SW 1271 (cell line): ENCODE measurements at places on chromosomes 16 and 17.

GRCh38 chr16:49441366-49441780, 67.8 kb downstream of the C16orf78 start:
- no peak for DNase-seq

DNA sequence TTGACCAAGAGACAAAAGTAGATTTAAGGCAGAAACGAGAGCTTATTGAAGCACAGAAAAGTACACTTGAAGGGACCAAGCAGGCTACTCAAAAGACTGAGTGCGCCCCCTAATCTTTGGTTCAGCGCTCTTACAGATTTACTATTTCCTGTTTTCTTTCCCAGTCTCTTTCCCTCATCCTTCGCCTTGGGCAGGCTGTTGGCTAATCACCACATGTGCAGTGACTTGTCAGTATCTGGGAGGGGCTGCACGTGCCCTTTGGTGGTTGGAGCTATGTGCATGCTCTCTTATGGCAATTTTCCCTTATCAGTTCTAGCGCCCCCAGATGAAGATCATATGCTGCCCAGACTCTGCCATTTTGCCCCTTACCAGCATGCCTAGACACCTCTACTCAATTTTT, 35.4 kb upstream of the SHISA6 start:
- no peak for DNase-seq

DNA sequence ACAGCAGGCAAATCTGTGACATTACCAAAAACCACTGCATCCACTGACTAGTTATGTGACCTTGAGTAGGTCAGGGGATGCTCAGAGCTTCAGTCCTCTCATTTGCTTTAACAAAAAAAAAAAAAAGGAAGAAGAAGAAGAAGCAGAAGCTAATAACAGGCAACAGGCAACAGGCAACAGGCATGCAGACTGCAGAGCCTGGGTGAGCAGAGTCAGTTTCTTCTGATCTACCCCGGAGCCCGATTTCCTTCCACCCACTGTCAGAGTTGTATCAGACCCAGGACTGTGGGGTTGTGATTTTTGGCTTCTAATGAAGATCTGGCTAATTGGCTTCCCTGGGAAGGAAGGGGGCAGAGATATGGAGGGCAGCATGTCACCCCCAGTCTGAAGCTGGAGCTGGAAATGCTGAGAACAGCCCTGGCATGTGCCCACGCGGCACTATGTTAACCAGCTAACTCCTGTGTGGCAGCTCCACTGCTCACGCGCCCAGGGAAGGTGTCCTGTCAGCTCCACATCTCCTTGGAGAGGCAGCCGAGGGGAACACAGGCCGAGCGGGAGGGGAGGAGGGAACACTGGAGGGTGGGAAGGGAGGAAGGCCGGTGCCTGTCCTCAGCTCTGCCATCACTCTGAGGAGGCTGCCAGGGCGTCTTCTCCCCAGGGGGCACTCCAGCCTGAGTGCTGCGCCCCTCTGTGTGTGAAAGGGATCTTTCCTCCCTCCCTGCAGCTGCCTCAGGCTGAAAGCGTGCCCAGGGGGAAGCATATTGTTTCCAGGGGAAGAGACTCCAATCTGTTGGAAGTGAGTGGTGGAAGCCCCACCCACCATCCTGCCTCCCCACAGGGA, 17.6 kb downstream of the SRCIN1 start:
- no peak for DNase-seq

GRCh38 chr16:67437513-67437912, 6.6 kb downstream of the HSD11B2 start:
- DNase-seq = no peak

DNA sequence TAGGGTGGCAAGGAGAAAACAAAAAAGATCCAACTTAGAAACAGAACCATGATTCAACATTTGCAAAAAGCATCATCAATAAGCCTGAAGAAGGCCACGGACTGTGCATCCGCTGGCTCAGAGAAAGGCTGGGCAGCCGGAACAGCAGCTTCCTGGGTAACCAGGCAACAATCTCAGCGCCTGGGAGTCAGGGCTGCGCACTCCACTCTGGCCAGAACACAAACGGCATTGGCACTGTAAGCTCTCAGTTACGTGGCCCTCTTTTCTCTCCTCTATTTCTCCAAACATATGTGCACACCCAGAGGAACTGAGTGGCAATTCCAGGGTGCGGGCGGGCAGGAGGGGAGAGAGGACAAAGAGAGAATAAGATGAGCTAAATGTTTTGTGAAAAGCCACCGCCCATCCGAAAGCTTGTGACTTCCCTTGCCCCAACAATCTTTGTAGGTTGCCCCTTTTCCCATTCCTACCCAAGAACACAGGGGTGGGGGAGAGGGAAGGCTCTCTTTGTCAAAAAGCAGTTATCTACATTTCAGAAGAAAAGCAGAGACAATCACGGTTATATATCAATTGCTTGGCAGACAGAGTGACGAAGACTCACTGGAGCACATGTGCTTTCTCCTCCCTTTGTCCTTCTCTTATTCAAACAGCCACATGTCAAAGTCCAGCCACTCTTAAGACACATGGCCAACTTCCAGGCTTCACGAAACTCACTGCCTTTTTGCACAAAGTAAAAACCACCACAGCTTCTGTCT, 6.6 kb upstream of the GHDC start:
- DNase-seq = no peak

- no peak for DNase-seq
Measured at GRCh38 chr16:60001523-60001922, 1267.4 kb upstream of the GOT2 start.

DNA sequence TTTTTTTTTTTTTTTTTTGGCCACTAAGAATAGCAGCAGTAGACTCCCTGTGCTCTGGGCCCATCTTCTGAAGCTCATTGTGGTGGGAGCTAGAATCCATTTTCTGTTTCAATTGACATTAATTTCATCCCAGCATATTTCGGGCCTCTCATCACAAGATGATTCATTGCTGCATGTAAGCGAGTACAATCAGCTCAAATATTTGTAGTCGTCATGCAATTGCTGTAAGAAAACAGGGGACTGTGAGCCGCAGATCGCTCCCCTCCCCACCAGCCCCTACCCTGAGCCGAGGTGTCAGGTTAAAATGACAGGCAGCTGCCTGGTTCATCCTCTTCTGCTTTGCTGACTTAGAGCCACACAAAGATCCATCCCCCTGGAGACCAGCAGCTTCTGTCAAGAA, 358.8 kb upstream of the CDH5 start:
- no peak for DNase-seq

GRCh38 chr17:58757162-58757613, 1.5 kb downstream of the PPM1E start:
- no peak for DNase-seq

GRCh38 chr16:30137897-30138296, 14.9 kb upstream of the MAPK3 start:
- DNase-seq = no peak

- DNase-seq = peak; percentile 61
Measured at GRCh38 chr17:10327640-10328039, 45.2 kb downstream of the MYH13 start.

DNA sequence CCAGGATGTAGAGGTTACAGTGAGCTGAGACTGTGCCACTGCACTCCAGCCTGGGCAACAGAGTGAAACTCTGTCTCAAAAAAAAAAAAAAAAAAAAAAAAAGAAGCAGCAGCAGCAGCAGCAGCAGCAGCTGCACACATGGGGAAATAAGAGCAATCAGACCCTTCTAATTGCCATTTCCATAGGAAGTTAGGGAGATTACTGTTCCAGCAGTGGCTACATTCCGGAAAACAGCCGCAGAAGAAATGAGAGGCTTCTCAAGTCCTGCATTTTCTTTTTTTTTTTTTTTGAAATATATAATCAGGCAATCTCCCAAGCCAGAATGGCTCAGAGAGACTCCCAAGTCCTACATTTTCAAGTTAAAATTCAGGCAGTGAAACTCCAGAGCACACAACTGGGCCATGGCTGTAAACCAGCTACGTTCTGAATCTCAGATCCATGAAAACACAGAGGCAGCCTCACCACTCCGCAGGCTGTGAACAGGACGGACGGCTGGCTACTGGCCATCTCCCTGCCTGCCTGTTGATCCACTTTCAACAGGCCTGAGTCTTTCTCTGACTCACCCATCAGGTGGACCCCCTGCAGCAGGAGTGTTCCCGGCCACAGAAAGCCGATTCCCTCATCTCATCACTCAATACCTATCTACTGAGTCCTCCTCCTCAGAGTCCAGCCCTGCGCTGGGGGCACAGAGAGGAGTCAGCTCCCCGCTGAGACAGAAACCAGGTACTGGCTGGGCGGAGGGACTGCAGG, 15.0 kb downstream of the TRPV1 start:
- no peak for DNase-seq

DNA sequence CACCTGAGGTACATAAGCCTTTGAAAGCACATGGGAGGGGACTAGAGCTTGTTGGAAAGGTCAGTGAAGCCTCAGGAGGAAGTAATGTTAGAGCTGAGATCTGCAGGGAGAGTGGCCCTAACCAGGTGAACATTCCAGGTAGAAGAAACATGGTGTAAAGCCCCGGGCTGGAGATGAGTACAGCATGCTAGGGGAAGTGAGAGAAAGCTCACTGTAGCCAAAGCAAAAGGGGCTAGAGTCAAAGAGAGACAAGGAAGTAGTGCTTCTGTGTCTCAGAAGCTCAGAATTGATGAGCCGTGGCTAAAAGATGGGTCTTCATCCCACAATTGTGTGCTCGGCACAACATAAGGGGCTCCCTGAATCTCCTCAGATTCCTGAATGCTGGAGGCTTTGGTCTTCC, 481.8 kb downstream of the XYLT1 start:
- no peak for DNase-seq
